ENCODE measurements at places on chromosomes 5 and 9.

DNA sequence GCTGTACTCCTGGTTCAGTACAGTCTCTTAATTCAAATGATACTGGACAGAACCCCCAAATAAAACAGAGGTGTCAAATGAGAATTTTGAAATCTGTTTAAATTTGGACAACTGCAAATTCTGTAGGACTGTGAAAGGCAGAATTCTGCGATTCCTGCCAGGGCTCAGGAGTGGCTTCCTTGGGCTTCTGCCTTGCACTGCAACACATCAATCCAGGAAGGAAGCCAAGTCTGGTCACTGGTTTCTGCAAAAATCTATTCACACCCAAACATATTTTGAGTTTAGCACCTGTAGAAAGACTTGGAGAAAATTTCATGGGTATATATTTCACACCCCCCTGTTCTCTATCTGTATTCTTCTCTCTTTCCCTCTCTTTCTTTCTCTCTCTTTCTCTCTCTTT is 37.5 kb upstream of the FST start:
- DNase-seq, result no peak

- DNase-seq, result no peak
Measured at GRCh38 chr5:120465436-120465961, 1.4 kb downstream of the PRR16 start.

DNA sequence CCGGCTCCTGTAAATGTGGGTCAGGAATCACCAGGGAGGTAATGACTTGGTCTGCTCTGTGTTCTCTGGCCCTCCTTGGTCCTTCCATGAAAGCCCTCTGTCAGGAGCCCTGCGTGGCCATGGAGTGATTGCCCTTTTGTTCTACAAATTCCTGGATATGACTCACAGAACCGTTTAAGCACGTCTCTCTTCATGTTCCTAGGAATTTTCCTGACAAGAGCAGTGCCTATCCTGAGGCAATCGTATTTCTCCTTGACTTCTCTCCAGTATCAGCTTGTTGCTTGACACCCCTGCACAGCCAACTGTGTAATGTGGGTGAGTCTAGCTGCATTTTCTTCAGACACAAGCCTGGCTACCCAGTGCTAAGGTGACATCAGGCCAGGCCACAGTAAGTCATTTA is 274.3 kb upstream of the ZNF462 start:
- DNase-seq, result no peak

DNA sequence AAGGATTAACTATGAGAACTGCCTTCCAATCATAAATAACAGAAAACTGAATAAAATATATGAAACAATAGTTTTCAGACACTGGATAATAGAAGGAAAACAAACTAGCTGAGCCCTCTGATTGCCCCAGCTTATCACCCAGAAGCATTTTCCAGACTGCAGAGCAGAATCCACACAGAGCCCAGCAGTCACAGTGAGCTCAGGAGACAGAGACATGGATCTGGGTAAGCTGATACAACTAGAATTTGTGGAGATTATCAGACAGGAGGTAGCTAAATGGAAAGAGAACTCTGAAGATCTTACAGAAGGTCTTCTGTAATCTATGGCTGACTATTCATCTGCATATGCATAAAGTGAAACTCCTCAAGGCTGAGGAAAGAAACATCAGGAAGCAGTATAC is 128.8 kb downstream of the NR2F1-AS1 start:
- no peak for DNase-seq

GRCh38 chr9:20598367-20598766 is 23.9 kb downstream of the MLLT3 start:
- DNase-seq, result no peak

DNA sequence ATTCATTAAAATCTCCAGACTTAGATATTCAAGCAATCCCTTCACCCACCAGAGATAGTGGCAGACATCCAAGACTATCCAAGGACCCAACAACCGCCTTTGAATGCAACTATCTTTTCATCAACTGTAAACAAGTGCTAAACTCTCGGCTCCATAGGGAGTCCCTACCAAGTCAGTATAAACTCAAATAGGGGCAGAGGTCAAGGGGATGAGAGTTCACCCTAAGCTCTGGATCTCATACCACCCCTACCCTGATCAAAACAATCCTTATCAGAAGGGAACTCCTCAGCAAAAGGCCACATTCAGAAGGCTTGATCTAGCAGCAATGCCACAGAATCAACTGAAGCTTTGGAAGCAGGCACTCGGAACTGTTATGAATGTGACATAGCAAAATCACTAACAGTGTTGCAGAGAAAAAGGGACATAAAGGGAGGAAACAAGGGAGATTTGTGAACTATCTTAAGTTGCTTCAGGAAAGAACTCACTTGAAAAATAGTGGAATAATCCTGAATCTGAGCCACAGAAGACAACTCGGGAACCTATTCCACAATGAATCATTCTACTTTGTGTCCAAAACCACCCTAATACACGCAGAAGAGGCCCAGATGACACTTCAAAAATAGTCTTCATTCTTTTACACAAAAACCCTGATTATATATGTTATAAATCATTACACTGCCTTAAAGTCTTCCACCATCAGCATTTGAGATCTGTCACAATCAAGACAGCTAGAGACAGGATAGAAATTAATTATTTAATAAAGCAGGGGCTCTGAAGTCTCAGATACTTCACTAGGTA is 49.8 kb downstream of the NR6A1 start:
- no peak for DNase-seq

DNA sequence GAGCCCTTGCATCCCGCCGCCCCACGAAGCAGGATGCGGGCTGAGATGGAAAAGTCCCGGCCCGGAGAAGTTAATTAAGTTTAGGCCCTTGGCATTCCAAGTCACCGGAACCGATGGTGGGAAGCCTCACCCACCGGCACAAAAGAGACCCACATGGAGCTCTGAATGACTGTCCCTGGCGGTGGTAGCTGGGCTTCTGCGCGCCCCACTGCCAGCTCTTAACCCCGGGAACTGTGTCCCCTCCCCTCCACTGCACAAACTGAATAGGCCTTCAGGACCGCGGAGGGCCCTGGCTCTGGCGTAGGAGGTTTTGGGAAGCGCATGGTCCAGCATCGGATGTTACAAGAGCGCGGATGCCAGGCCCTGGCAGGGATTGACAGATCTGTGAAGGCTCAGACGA is 291.1 kb upstream of the TUT7 start:
- DNase-seq, result no peak

GRCh38 chr9:94533155-94533554 is 21.7 kb upstream of the PCAT7 start:
- DNase-seq, result no peak

DNA sequence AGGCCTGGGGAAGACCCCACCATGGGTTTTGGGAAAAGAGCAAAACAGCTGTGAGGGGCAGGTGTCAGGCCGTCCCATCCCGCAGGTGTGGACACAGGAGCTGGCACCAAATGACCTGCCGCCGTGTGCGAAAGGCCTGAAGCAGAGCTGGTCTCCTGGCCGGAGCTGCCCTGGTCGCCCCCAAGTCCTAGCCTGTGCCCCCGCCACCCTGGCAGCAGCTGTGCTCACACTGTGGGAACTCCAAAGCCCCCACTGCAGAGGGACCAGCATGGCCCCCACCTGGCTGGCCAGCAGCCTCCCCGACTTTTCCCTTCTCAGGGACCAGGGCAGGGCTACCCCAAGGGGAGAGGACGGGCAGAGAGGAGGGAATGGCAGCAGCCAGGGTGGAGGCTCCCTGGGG is 88.4 kb downstream of the KCNT1 start:
- DNase-seq, result no peak

- no peak for DNase-seq
Measured at GRCh38 chr5:132054031-132054696, 6.3 kb upstream of the IL3 start.

DNA sequence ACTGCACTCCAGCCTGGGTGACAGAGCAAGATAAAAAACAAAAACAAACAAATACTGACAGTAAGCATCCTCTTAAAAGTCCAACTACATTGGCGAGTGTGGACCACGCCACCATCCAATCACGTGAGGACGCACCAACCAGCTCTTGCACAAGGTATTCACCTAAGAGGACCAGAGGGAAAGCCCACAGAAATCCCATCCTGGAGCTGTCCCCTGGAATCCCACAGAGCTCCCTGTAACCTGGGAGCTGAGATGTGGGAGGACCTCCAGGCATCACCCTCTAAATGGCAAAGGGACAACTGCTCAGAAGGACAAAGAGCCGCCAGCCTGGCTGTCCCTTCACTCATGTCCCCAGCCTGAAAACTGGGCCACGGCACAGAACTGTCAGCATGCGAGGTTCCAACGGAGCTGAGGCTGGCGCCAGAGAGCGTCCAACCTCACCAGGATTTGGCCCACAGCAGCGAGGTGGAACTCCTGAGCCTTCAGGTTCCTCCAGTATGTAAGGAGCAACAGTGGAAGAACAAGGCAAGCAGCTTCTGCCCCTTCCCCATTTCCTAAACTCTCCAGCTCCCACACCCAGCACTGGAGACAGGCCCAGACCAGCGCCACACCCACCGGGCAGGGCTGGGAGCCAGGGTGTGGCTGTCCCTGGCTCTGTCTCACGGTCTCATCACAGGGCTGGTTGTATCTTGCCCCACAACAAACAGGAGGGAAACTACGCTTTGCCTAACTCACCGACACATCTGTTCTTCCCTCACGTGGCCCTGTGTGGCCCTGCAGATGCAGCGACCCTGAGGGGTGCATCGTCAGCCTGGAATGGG is 15.2 kb downstream of the IPPK start:
- DNase-seq, result no peak

DNA sequence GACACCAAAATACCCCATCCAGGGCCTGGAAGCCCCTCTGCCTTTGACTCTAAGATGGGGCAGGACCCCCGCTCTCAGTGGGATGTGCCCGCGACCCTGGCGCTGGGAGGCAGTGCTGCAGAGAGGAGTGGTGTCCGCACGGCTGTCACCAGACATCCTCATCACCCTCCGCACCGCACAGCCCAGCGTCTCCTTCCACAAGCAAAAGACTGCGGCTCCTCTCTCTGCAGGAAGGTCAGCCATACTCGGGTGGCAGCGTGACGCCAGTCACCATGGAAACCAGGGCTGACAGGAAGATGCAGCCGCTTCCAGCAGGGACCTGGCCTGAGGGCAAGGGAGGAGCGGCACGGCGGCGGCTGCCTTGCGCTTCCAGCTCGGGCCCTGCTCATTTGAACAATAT is 17.1 kb upstream of the SLC6A3 start:
- no peak for DNase-seq

DNA sequence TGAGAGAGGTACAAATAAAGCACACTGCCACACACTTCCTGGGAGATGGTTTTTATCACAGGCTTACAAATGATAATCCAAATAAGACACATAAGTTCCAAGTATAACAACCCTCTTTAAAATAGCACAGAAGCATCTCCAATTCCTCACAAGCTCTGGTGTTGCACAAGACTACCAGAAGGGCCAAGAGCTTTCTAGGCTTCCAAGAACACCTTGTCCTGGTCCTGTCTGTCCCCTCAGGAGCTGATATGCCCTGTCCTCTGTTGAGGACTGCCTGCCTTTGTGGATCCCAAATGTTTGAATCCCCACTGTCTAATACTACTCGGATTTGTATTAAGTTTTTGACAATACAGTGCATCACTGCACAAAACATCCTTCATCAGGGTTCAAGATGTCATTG is 110.1 kb downstream of the SPOCK1 start:
- no peak for DNase-seq

- no peak for DNase-seq
Measured at GRCh38 chr9:37925786-37926736, 22.1 kb upstream of the SLC25A51 start.

Measured in GDM1 (cell line).